ENCODE measurements at places on chromosomes 16 and 17. TPM values are rescaled to one million over a fixed set of nuclear protein-coding genes. Genes with fewer than 3 reads are reported as not detected.
A peak's percentile ranks its signal among the peaks of the same experiment; 100 is the strongest.

GRCh38 chr16:69699915-69700314 is 26.4 kb downstream of the NQO1 start:
- DNase-seq, result no peak

The DPEP3 gene
- total RNA-seq, result 0.03 TPM

- DNase-seq, result no peak
Measured at GRCh38 chr17:41580687-41581365, 5.9 kb downstream of the KRT14 start.

DNA sequence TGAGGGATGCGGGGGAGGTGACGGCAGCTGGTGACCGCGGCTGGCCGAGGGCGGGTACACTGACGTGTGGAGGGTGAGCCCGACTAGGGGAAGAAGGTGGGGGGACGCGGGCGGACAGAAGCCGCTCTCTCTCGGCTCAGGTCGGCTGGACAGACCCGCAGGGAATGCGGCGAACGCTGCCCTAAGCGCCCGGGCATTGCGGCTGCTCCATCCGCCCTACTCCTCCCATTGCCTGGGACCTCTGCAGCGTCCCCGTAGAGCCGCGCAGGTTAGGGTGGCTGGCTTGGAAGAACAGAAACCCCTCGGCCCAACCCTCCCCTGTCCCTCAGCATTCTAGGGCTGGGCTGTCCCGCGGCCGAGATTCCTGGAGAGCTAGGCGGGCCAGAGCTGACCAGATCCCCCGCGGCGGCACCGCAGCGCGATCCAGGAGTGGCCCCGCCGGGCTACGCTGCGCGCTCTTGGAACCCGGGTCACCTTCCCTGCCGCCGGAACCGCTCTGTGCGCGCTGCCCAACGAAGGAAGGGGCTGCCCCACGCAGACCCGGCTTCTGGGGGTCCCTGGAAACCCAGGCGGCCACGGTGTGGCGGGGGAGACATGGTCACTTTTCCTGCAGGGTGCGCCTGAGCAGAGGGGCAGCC is 3.0 kb downstream of the DLX4 start:
- peak; percentile 83 for DNase-seq

The ITGAD gene
- total RNA-seq, result not detected

The BCL6B gene
- total RNA-seq, result 8.3 TPM

- no peak for DNase-seq
Measured at GRCh38 chr17:80031691-80032430, 3.8 kb downstream of the TBC1D16 start.

DNA sequence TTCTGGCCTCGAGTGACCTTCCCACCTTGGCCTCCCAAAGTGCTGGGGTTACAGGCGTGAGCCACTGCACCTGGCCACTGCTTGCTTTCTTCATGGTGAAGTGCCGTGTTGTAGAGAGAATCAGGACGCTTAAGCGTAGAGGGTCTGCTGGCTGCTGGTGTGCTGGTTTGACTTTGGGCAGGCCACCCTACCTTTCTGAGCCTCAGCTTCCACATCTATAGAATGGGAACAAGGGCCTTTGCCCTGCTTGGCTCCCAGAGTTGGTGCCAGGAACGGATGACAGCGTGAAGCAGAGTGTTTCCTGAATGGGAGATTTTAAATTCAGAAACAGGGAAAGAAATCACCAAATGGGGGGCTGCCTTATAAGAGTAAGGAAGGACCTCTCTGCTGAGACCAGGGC is 60.9 kb downstream of the NKD1 start:
- no peak for DNase-seq

The NPIPA7 gene
- 1.7 TPM for total RNA-seq

GRCh38 chr16:69893106-69893505 is 58.0 kb upstream of the CLEC18A start:
- DNase-seq, result no peak

The KRTAP4-3 gene
- total RNA-seq, result not detected

DNA sequence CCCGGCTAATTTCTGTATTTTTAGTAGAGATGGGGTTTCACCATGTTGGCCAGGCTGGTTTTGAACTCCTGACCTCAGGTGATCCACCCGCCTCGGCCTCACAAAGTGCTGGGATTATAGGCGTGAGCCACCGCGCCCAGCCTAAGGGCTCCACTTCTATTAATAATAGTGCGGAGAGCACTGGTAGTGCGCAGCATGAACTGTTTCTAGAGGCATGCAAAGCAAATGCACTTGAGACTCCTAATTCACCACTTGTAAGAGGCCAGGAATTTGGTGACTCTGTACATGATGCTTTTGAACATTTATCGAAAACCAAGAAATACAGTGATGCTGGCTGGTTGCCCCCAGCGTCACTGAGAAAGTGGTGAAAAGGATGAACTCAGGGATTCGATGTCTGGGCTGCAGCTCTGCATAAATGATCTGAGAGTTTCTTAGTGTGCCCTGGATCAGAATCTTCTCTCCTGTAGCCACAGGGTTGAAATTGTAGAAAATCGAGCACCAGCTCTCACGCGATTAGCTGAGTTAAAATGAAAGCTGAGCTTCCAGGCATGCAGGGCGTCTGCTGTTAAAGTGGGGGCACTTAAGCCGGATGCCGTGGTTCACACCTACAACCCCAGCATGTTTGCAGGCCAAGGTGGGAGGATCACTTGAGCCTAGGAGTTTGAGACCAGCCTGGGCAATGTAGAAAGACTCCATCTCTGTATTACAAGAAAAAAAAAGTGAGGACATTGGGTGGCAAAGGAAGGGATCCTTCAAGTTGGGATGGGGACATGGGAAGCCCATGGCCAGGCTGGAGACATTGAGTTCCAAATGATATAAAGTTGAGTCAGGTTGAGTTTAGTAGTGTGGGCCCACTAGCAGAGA is 4.8 kb downstream of the RNF213 start:
- no peak for DNase-seq
